BJ (cell line): ENCODE measurements at places on chromosomes 7 and 10. TPM values are rescaled to one million over a fixed set of nuclear protein-coding genes. Genes with fewer than 3 reads are reported as not detected.

Gene PRSS1
- not detected in 2 replicates for polyA plus RNA-seq

DNA sequence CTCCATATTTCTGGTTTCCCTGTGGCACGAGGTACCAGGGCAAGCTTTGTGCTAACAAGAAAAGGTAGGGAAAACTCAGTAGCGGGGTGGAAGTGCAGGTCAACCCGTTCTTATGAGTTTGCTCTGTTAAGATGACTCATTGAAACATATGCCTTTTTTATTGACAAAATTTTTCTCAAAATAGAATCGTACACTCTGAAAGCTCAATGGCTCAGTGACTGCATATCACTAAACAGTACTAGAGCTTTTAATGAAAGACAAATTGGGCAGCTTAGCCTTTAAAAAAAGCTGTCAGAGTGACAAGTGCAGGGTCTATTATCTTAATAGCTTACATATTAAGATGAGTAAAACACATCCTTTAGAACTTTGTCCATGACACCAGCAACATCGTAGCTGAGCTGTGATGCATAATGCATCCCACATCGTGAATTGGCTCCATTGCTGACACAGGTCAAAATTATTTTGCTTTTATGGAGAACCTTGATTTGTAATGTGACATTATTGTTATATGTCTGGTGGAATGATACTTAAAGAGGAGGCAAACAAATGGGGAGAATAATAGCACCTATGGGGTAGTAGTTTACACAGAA, 264.4 kb downstream of the ETV1 start:
- no peak for DNase-seq

Gene ACTL6B
- polyA plus RNA-seq, result not detected in 2 replicates

DNA sequence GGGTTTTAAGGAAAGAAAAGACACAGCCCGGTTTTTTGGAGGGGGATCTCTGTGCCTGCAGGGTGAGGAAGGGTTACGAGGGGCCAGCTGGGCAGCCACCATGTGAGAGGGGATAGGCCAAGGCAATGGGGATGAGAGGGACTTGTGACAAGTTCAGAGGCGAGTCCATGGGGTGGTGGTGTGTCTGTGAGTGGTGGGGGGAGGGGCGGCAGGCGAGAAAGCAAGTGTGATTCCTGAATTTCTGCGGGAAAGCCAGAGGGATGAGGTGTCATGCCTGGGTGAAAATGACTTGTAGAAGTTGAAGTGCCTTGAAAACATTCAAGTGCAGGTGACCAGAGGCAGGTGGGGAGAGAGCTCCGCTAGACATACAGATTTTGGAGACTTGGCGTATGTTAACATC, 61.0 kb upstream of the RNF32 start:
- no peak for DNase-seq
